ENCODE measurements at places on chromosomes 11 and 22.

DNA sequence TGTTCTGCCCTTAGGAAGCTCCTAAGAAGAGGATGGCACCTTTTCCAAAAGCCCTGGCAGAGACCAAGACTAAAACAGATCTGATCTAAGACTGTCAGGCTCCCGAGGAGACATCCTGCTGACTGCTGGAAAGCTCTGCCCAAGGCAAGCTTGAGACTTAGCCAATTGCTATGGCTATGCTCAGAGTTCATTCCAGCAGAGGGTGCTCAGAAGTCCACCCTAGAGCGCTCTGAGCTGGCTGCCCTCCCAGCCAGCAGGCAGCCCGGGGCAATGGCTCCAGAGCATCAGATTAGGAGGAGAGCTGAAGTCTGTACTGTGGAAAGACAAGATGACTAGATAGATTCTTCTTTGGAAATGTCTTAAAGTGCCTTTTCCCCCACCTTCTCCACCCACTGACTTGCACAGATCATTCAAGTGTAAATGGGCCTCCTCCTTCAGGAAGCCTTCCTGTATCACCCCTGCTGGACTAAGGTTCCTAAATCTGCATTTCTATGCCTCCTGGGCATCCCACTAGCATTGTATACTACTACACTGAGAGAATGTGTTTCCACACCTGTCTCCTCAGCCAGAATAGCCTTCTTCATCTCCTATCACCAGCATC lies 23.4 kb downstream of the LRRC55 start:
- DNase-seq: peak; percentile 16

- DNase-seq: no peak
Measured at GRCh38 chr11:117641008-117641915, 155.8 kb downstream of the DSCAML1 start.

- DNase-seq: no peak
Measured at GRCh38 chr11:40099426-40100161, 1359.9 kb downstream of the LRRC4C start.

DNA sequence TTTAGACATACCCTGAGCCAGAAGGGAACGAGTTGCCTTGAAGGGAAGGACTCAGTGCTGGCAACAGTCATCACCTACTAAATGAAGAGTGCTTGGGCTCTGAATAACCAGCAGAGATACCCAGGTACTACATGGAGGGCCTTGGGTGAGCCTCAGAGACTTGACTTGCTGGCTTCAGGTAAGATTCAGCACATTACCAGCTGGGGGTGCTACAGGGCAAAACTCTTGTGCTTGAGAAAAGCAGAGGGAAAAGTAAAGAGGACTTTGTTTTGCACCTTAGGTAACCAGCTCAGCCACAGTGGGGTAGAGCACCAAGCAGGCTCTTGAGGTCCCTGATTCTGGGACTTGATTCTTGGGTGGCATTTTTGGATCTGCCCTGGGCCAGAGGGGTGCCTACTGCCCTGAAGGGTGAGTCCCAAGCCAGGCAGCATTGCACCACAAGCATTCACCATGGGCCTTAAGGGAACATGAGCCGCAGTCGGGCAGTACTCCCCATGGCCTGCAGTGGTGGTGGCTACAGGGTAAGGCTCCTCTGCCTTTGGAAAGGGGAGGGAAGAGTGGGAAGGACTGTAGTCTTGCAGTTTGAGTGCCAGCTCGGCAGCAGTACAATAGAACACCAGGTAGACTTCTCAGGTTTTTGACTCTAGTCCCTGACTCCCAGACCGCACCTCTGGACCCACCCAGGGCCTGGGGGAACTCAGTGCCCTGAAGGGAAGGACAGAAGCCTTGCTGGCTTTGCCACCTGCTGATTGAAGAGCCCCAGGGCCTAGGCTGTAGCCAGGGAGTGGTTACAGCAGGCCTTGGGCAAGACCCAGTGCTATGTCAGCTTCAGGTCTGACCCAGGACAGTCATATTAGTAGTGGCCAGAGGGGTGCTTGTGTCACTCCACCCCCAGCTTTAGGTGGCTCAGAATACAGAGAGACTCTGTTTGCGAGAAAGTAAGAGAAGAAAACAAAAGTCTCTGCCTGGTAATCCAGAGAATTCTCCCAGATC lies 22.7 kb upstream of the PLEKHA7 start:
- no peak for DNase-seq

GRCh38 chr11:90229791-90230190 lies 6.9 kb upstream of the CHORDC1 start:
- DNase-seq: peak; percentile 36

DNA sequence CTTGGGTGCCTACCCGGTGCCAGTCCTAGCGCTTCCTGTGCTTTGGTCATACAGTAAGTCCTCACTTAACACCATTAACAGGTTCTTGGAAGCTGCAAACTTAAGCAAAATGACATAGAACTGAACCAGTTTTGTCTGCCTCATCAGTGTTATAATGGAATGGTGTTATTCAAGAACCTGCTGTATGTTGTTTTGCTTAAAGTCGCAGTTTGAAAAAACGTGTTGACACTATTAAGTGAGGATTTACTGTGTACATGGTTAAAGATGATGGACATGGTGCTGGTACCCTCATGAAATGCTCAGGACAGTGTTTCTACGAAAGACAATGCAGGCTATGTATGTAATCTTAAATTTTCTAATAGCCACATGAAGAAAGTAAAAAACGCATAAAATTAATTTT lies 41.3 kb downstream of the PPP6R3 start:
- DNase-seq: no peak

Measured in astrocyte (in vitro differentiated cells and primary cell).